ENCODE measurements at places on chromosomes 7 and 10.
A peak's percentile ranks its signal among the peaks of the same experiment; 100 is the strongest.

GRCh38 chr7:17671956-17672355 is 268.3 kb downstream of the SNX13 start:
- DNase-seq = no peak

- no peak for DNase-seq
Measured at GRCh38 chr10:121154846-121155245, 303.7 kb downstream of the WDR11 start.

GRCh38 chr7:33307205-33307604 is 177.8 kb downstream of the BBS9 start:
- DNase-seq = no peak

GRCh38 chr10:61701055-61701705 is 38.5 kb downstream of the CABCOCO1 start:
- no peak for DNase-seq

GRCh38 chr7:380139-380485 is 90.1 kb downstream of the FOXL3 start:
- DNase-seq = no peak

DNA sequence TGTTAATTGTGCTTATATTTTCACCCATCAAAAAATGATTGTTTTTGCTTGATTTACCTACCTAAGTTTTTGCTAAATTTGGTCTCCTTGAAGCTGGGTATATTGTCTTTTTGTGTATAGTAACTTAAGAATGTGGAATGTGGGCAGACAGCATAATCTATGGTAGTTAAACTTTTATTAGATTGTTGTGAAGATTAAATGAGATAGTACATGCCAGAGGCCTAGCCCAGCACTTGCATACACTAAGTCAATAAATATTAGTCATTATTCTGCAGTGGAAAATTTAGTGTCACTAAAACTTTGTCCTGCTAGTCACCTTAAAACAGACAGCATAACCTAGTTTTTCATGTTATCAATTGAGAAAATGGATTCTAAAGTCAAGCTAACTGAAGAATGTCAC is 19.3 kb upstream of the RPA3 start:
- no peak for DNase-seq

DNA sequence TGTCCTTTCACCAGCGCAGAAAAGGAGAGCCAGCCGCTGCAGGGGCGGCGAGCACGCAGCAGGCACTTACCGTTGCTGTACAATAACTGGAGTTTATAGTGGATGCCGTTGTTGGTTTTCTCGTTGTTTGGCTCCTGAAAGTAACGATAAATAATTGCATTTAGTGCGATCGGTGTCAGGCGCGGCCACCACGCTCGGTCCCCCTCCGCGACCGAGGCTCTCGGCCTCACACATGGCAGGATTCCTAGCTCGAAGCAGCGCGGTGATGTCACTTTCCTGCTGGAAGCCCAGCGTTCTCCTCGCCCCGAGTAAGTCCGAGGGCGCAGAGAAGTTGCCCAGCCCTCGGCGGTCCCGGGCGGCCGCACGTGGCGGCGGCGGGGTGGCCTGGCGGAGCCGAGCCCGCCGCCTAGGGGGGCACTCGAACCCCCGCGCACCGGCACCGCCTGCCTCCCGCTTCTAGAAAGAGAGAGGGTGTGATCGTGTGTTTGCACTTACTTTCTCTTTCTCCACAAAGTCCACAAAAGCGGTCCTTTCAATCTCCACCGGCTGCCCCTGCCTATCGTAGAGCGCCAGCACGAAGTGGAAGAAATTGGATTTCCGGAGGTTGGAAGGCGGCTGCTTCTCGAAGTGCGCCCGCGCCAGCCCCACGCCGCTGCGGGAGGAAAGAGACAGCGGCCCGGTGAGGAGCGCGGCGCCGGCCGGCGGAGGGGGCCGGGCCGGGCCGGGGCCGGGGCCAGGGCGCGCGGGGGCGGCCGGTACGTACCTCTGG is 1.0 kb downstream of the EBF3 start:
- no peak for DNase-seq

- DNase-seq = no peak
Measured at GRCh38 chr7:157543791-157544190, 207.0 kb downstream of the DNAJB6 start.

GRCh38 chr10:89553064-89553734 is 17.8 kb upstream of the SLC16A12 start:
- DNase-seq = no peak

DNA sequence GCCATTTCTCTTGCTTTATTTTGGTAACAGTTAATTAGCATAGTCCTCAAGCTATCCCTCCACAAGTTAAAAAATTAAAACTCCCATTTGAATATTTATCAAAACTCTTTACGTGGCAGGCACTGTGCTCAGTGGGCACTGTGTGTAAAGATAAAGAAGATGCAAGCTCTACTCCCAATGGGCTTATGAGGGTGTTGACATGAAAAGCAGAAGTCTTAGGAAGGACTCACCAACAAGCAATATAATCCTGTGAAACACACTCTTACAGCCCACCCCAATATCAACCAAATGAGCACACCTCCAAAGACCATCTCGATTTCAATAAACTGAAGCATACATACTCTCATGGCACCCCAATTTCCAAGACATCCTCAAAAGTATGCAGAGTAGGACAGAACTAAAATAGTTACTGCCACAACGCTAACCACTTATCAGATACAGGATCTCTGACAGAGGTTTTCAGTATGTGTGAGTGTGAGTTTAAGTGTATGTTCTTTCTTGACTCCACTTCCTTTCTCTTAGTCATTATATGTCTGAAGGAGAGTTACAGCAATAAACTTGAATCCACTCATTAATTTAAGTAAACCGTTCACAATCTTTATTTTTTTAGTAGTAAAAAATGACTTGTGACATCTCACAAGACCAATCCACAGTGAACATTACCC is 120.0 kb downstream of the PDE1C start:
- DNase-seq = no peak

DNA sequence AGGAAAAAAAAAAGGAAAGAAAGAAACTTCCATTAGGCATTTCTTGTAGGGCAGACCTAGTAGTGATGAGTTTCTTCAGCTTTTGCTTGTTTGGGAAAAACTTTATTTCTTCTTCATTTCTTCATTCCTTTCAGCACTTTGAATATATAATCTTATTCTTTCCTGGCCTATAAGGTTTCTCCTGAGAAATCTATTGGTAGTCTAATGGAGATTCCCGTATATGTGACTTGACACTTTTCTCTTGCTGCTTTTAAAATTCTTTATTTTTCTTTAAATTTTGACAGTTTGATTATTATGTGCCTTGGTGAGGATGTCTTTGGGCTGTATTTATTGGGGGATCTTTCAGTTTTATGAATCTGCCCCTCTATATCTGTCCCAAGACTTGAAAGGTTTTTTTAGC is 3.9 kb upstream of the BTAF1 start:
- no peak for DNase-seq

DNA sequence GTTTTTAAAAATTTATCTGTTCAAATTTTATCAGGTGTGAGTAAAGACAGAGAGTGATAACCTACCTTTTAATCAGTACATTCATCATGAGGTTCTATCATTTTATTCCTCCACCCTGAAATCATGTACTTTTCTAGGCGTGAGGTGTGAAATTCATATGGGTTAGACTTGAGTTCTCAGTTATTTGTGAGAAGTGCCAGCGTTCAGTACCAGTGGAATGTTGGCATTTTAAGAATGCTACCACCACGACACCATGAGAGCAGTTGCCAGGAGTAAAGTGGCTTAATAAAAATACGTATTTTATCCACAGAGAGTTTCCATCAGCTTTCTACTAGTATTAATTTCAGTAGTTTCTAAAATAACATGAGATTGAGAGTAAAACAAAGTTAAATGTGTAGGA is 104.1 kb upstream of the FERD3L start:
- DNase-seq = no peak

DNA sequence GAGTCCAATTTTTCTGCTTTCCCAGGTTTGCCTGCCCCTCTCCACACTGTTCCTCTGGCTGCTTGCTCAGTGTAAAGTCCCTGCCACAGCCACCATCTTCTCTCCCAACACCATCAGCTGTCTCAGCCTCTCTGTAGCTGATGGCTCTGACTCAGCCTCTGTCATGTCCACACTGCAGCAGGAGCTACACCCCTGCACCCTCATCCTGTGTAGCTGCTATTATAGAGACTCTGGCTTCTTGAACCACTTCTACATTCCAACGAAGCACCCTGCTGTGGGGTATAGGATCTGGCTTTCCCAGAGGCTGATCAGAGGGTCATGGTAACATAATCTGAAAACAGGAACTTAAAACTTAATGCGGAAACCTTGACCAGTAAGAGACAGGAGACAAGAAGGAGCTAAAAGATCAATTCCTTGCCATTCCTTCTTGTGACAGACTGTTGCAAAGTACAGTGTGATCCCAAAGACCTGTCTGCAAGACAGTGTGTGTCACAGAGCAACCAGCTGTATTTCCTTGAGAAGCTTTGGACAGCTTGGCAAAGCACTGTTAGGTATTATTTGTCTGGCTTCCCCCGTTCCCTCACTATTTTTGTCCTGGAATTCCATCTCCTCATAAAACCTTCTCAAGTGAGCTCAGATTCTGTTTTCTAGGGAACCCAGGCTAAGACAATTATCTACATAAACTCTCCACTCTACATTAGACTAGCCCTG is 42.3 kb downstream of the NRCAM start:
- DNase-seq = no peak

GRCh38 chr10:35643151-35644049 is 1.3 kb upstream of the FZD8 start:
- peak; percentile 27 for DNase-seq

- DNase-seq = no peak
Measured at GRCh38 chr10:12636571-12636970, 287.2 kb downstream of the CAMK1D start.

DNA sequence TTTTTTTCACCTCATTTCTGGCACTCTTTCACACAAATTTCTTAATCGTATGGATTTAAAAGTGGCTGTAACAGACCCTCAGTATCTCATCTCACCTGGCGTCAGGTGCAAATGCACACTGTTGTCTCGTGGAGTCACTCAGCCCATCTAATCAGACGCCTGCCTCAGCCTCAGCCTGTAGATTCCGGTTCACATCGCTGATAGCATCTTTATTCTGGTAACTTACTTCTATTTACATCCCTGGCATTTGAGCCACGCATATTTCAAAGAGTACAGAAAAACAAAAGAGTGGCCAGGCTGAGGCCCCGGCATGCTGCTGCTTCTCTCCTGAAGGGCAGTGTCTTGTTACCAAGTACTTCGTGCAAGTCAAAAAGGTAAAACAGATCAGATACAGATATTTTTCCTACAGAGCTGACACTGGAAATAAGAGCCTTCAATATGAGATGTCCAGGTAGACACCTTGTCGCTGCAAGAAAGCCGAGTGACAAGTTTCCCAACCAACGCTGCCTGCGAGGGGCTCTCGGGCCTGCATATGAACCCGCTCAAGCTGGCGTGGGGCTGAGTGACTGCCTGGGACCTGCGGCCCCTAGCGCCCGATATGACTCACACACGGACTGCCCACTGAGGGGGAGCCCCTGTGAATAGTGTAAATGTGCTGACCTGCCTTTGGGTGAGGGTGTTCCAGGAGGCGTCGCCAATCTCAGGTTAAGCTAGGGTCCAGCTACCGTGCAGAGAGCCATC is 4.3 kb downstream of the VIPR2 start:
- DNase-seq = no peak

- DNase-seq = no peak
Measured at GRCh38 chr7:476736-477360, 42.8 kb downstream of the PDGFA start.

DNA sequence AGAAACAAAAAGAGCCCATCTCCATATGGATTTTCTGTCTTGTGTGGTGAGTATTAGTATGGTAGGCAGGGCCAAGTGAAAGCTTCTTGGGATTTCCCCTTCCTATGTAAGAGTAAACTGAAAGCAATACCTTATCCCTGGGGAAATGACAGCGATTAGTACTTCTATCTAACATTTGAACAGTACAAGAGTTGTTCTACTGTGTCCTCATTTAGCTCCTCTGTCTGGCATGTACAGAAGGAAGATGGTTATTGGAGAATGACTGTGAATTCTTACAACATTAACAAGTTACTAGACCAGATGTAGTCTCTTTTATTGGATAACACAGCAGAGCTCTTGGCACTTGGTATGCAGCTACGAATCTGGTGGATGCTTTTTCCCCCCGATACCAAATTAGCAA is 17.9 kb upstream of the TRIL start:
- no peak for DNase-seq

GRCh38 chr10:62188021-62188616 is 80.5 kb downstream of the RTKN2 start:
- DNase-seq = no peak

DNA sequence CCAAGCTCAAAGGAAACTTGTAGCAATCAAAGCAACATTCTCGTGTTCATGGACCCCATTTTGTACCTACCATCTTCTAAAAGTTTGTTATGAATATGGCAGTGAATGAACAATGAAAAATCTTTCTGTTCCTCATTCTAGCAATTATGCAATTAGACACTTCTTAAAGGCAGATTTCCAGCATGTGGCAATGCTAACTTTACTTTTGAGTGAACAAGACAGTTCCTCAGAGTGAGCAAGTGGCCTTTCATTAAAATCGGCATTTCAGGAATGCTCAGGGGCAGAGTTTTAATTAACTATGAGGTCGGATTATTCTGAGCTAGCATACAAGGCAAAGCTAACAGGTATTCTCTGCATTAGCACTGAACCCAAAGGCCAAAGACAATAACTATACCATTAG is 48.4 kb upstream of the NFE2L3 start:
- DNase-seq = no peak

- DNase-seq = no peak
Measured at GRCh38 chr10:88067737-88068136, 204.3 kb downstream of the PTEN start.

GRCh38 chr7:37709631-37710509 is 26.3 kb downstream of the GPR141 start:
- no peak for DNase-seq

GRCh38 chr10:62170732-62171131 is 97.9 kb downstream of the RTKN2 start:
- DNase-seq = no peak

- DNase-seq = peak; percentile 21
Measured at GRCh38 chr7:137882261-137882668, 35.5 kb upstream of the DGKI start.

- DNase-seq = no peak
Measured at GRCh38 chr10:44577533-44577932, 192.6 kb upstream of the CXCL12 start.

DNA sequence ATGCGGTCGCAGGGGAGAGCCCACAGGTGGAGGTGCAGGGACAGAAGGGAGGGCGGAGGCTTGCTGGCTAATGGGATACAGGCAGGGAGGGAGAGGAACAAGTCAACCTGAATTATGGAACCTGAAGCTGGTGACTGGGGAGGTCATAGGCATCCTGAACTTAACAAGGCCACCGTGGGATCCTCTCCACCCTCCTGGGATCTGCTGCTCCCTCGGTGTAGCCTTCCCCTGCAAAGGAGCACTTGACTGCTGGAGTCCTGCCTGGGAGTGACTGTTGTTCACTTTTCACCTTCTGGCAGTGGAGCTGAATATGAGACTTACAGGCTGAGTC is 223.1 kb downstream of the GFRA1 start:
- no peak for DNase-seq

- DNase-seq = no peak
Measured at GRCh38 chr10:74021248-74022055, 23.5 kb downstream of the VCL start.

DNA sequence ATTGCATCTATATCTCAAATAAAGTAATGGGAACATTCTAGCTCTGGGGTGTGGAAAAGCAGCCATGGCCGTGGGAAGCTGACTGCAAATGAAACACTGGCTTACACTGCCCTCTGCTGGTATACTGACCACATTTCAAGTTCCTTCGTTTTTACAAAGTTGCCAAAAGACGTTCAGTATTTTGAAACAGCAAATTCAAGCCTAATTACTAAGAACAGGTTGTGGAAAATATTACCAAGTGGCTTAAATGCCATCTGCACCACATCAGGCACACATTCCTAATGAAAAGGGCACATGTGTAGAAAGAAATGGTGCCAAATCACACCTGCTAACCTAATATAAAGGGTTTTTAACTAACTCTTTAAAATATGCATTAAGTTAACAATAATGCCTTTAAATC is 83.9 kb downstream of the JAZF1 start:
- no peak for DNase-seq

All from thoracic aorta (tissue), 2 donors.